Right renal pelvis (tissue), 4 donors: ENCODE measurements at places on chromosomes 11 and 22. TPM values are rescaled to one million over a fixed set of nuclear protein-coding genes. Genes with fewer than 3 reads are reported as not detected.

The RPL3 gene
- polyA plus RNA-seq, result 2,866 TPM

The CD3E gene
- polyA plus RNA-seq, result 0.28 TPM

The NFRKB gene
- polyA plus RNA-seq, result 35.7 TPM

The LDHAL6A gene
- 0.74 TPM for polyA plus RNA-seq

The NNMT gene
- polyA plus RNA-seq, result 0.15 TPM

The CBLIF gene
- polyA plus RNA-seq, result 0.16 TPM

The ANO1 gene
- 14.2 TPM for polyA plus RNA-seq

- no peak for DNase-seq
Measured at GRCh38 chr22:47276450-47276820, 514.0 kb downstream of the TBC1D22A start.

GRCh38 chr11:78033040-78033439 lies 10.0 kb upstream of the KCTD14 start:
- DNase-seq, result no peak

DNA sequence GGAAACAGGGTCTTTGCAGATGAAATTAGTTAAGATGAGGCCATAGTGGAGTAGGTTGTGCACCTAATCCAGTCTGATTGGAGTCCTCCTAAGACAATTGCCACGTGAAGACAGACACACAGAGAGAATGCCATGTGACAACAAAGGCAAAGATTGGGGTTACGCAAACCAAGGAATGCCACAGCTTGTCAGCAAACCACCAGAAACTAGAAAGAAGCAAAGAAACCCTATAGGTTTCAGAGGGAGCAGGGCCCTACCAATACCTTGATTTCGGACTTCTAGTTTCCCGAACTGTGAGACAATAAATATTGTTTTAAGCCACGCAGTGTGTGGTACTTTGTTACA lies 8.2 kb upstream of the LAYN start:
- DNase-seq, result no peak

DNA sequence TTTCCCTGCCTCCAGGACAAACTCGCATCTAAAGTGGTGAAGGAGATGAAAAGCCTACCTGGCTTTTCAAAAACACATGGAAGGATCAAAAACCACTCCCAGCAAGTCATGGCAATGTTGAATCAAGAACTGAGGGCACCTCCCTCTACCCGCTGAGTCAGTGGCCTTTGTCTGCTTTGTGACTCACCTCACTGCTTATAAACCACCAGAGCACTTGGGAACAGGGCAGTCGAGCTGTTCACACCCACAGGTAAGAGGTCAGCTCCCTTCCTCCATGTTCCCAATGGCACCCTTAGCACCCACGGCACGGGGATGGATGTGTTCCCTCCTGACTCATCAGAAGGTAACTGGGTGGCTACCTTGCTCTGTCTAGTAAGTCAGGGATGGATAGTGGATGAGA lies 21.7 kb downstream of the TENM4 start:
- no peak for DNase-seq

DNA sequence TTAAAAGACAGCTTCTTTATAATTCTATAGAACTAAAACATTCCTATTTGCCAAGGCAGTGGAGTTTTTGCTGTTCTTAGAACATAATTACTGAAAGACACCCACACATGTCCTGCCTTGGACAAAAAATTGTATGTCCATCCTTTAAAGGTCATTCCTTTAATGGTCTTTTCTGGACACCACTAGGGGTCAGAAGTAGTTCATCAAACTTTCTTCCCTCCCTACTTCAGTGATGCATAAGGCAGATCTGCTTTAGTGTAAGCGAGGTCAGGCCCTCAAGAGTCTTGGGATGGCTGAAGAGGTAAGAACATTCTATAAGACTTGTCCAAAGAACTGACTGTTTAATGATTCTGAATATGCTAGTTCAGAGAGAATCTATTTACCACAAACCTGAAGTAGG lies 4.3 kb upstream of the OR51V1 start:
- no peak for DNase-seq

DNA sequence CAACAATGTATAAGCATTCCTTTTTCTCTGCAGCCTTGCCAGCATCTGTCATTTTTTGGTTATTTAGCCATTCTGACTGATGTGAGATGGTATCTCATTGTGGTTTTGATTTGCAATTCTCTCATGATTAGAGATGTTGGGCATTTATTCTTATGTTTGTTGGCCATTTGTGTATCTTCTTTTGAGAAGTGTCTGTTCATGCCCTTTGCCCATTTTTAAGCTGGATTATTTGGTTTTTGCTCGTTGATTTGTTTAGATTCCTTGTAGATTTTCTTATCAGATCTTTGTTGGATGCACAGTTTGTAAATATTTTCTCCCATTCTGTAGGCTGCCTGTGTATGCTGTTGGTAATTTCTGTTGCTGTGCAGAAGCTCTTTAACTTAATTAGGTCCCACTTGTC lies 259.6 kb upstream of the SESN3 start:
- no peak for DNase-seq

GRCh38 chr11:40401132-40401853 lies 1058.2 kb downstream of the LRRC4C start:
- DNase-seq, result no peak

- DNase-seq, result no peak
Measured at GRCh38 chr11:32161293-32161692, 70.4 kb downstream of the RCN1 start.

GRCh38 chr22:19092725-19093124 lies 29.5 kb downstream of the DGCR2 start:
- no peak for DNase-seq

- DNase-seq, result no peak
Measured at GRCh38 chr11:76269661-76270261, 63.5 kb upstream of the WNT11 start.

- DNase-seq, result no peak
Measured at GRCh38 chr11:503179-503981, 3.7 kb downstream of the RNH1 start.
